ENCODE measurements at places on chromosomes 1 and 21. TPM values are rescaled to one million over a fixed set of nuclear protein-coding genes. Genes with fewer than 3 reads are reported as not detected.
A peak's percentile ranks its signal among the peaks of the same experiment; 100 is the strongest.

- H3K27me3 ChIP-seq: no peaks in the 10 kb centered on the region
- H3K27ac ChIP-seq: no peak overlapping the region
- H3K36me3 ChIP-seq: no peaks in the 10 kb centered on the region
- H3K4me1 ChIP-seq: no peaks in the 10 kb centered on the region
- H3K4me3 ChIP-seq: no peak overlapping the region
Observed at GRCh38 chr1:91585982-91586381, 85.3 kb downstream of the CDC7 start.

The ADGRL4 gene
- 6.2 TPM for total RNA-seq

The SPATA21 gene
- total RNA-seq: not detected

- H3K4me1 ChIP-seq: no peaks in the 10 kb centered on the region
- H3K27me3 ChIP-seq: no peaks in the 10 kb centered on the region
- H3K36me3 ChIP-seq: no peaks in the 10 kb centered on the region
- H3K4me3 ChIP-seq: no peak overlapping the region
Observed at GRCh38 chr1:24491577-24492360, 10.9 kb upstream of the RCAN3 start.

- H3K4me1 ChIP-seq: no peaks in the 10 kb centered on the region
- no peaks in the 10 kb centered on the region for H3K36me3 ChIP-seq
- H3K27ac ChIP-seq: no peak overlapping the region
Observed at GRCh38 chr1:195915826-195916225, 692.4 kb downstream of the KCNT2 start.

The GUCA2B gene
- total RNA-seq: not detected

GRCh38 chr1:214029796-214030195 lies 42.0 kb downstream of the PROX1 start:
- peaks cover 42% of the 10 kb centered on the region for H3K4me1 ChIP-seq
- DNase-seq: no peak
- H3K36me3 ChIP-seq: no peaks in the 10 kb centered on the region
- H3K27ac ChIP-seq: no peak overlapping the region

The FTCD gene
- total RNA-seq: 0.33 TPM

- no peak overlapping the region for H3K4me3 ChIP-seq
- H3K27me3 ChIP-seq: no peaks in the 10 kb centered on the region
- peaks cover 8% of the 10 kb centered on the region for H3K36me3 ChIP-seq
- DNase-seq: no peak
Observed at GRCh38 chr21:33898586-33898985, 17.0 kb downstream of the ATP5PO start.

DNA sequence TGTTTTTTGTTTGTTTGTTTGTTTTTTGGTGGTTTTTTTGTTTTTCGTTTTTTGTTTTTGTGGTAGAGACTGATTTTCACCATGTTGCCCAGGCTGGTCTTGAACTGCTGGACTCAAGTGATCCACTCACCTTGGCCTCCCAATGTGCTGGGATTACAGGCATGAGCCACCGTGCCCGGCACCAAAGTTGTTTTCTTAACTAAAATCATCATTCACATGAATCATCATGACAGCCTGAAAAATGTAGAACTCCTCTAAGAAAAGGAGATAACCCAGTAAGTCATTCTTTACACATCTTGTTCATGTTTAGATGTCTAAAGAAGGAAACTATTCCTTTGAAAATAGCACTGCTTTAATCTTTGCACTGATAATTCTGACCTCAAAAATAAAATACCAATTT lies 37.5 kb downstream of the DISP1 start:
- no peak overlapping the region for H3K27ac ChIP-seq
- H3K36me3 ChIP-seq: no peaks in the 10 kb centered on the region
- no peak overlapping the region for H3K4me3 ChIP-seq
- H3K27me3 ChIP-seq: no peaks in the 10 kb centered on the region
- H3K4me1 ChIP-seq: no peaks in the 10 kb centered on the region

GRCh38 chr1:115098979-115099692 lies 9.8 kb upstream of the TSPAN2 start:
- no peak overlapping the region for H3K27ac ChIP-seq
- peak; percentile 35 for DNase-seq
- H3K4me3 ChIP-seq: no peak overlapping the region
- H3K36me3 ChIP-seq: no peaks in the 10 kb centered on the region
- H3K27me3 ChIP-seq: no peaks in the 10 kb centered on the region

DNA sequence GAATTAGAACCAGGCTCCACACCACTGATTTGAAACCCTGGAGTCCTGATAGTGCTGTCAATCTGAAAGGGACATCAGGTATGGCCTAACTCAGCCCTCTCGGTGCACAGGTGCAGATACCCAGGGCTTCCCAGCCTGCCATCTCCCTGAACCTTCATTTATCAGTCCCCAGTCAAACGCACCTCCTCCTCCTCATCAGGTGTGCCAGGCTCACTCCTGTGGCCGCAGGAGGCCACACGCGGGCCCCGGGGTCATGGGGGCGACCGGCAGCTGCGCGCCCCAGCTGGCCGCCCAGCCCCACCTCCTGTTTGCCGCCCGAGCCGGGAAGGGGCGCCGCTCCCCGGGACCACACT lies 572 bp downstream of the FUCA1 start:
- H3K36me3 ChIP-seq: peaks cover under 1% of the 10 kb centered on the region
- H3K4me1 ChIP-seq: peaks cover 30% of the 10 kb centered on the region
- peak overlapping the region; percentile 45 for H3K27ac ChIP-seq
- H3K4me3 ChIP-seq: peak overlapping the region; percentile 84
- DNase-seq: no peak

- H3K36me3 ChIP-seq: no peaks in the 10 kb centered on the region
- H3K4me3 ChIP-seq: no peak overlapping the region
- H3K27ac ChIP-seq: no peak overlapping the region
- no peak for DNase-seq
- no peaks in the 10 kb centered on the region for H3K4me1 ChIP-seq
Observed at GRCh38 chr1:42732126-42732680, 7.8 kb downstream of the CLDN19 start.

DNA sequence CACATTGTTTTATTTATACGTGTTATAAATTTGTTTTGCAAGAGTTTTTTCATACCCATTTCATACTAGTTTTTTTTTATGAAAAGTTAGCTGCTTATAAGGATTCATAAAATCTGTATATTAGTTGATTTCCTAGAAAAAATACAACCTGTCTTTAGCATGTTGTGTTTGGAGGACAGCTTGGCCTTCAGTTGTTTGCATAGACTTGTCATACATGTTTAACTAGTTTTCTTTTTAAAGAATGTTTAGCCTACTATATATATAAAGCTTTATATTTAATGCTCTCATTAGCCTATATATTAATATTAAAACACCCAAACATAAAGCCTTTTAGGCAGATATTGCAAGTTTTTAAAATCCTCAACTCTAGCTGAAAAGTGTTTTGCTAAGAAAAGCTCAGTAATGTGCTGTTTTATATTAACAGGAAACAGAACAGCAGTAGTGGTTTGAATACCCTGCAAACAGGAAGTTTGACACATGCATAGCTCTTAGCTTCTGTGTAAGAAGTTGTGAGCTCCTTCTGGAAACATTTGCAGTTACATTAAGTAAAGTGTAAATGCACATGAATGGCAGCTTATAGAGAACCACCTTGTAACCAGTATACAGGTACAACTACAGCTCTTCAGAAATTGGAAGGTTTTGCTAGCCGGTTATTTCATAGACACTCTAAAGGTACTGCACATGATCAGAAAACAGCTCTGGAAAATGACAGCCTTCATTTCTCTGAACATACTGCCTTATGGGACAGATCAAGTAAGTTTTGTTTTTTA lies at the start of gene PRKACB:
TSS of gene PRKACB (plus strand) at position 476 of the 770 bp plus-strand sequence. CDS start at position 567, 91 bp downstream.
- H3K4me1 ChIP-seq: peaks cover 34% of the 10 kb centered on the region
- H3K4me3 ChIP-seq: peak within 1 kb of the TSS; percentile 17
- no peaks in the 10 kb centered on the region for H3K36me3 ChIP-seq
- peak within 1 kb of the TSS; percentile 59 for H3K27ac ChIP-seq
- no peak for DNase-seq

DNA sequence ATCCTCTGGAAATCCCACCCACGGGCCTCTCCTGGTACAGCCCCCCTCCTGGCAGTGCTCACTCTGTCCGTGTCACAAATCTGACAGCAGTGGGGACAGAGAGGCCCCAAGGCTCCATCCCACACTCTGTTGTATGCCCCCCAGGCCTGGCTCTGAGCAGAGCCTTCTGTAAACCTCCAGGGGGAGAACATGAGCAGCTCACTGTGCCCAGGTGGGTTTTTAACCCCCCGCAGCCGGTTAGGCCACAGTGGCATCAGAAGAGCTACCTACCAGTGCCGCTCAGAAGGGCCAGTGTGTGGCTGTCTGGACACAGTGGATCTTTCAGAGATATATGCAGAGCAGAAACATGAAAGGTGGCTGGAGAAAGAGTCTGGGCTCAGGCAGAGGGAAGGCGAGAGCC lies 12.0 kb upstream of the GPR153 start:
- no peak overlapping the region for H3K4me3 ChIP-seq
- no peaks in the 10 kb centered on the region for H3K27me3 ChIP-seq
- H3K4me1 ChIP-seq: no peaks in the 10 kb centered on the region
- no peaks in the 10 kb centered on the region for H3K36me3 ChIP-seq
- DNase-seq: no peak

DNA sequence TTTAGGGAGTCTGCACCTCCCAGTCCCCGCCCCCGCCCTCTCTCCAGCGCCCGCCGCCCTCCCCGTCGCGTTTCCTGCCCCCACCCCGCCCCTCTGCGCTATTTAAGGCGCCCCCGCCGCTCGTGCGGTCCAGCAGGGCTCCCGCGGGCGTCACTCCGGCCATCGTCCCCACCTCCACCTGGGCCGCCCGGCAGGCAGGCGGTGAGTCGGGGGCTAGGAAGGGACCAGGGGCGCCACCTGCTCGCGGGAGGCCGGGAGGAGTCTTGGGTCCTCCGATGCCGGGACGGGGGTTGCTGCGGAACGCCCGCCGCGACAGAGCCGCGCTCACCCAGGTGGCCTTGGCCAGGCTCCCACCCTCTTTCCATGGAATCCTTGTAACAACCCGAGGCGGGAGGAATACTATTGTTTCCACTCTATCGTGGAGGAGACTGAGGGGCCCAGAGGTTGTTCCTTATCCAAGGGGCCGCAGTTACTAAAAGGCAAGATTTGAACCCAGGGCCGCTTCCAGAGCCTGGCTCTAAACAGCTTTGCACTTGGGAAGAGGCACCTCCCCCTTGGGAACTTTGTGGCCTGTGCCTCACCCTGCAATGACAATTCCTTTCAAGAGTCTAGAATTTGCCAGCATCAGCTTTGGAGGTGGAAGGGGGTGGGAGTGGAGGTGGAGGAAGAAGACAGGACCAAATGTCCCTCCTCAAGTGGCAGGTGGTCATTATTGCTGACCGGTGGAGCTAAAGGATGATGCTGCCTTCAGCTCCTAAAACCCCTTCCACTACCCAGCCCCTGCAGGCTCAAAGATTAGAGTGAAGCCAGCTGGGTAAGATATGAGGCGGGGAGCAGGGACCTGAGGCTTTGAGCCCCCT lies at the start of gene GJA4:
TSS of gene GJA4 (plus strand) at position 132 of the 860 bp plus-strand sequence. CDS start 1,215 bp downstream, outside the sequence.
- H3K27me3 ChIP-seq: no peaks in the 10 kb centered on the region
- peaks cover 11% of the 10 kb centered on the region for H3K4me1 ChIP-seq
- H3K27ac ChIP-seq: no peak within 1 kb of the TSS
- no peak within 1 kb of the TSS for H3K4me3 ChIP-seq
- no peak for DNase-seq
- H3K36me3 ChIP-seq: no peaks in the 10 kb centered on the region

The TP73 gene
- 13.5 TPM for total RNA-seq

DNA sequence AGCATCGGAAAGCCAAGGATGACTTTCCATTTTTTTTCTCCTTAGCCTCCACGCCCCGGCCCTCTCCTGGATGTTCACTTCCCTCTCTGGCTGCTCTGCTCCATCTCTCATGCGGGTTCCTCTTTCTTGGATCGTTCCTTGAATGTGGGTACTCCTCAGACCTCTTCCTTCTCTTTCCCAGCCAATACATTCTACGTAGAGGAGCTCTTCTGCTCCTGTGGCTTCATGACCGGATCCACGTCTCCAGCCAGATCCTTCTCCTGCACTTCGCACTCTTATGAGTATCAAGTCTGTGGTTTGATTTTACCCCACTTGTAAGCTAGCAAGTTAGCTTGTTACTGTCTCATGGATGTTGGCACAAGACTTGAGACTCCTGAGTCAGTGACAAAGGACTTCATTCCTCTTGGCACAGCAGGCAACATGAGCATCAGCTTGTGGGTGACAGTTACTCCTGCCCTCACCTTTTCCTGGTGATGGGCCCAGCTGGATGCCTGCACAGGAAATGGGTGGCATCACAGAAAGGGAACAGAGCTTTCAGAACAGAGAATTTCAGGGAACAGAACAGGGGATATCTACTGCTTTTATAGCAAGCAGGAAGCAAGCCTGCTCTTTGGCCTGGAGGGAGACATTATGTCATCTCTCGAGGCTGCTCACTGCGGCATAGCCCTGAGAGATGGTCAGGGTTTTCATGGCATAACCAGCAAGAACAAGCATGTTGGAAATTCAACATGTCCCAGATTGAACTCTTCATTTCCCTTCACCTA lies 100.1 kb upstream of the KIF26B start:
- no peak overlapping the region for H3K4me3 ChIP-seq
- no peak overlapping the region for H3K27ac ChIP-seq
- no peaks in the 10 kb centered on the region for H3K4me1 ChIP-seq
- no peak for DNase-seq
- no peaks in the 10 kb centered on the region for H3K36me3 ChIP-seq

The PADI2 gene
- total RNA-seq: 2.3 TPM

The DIO1 gene
- not detected for total RNA-seq

Data from body of pancreas (tissue), 4 donors.